ENCODE measurements at places on chromosomes 5 and 9.

GRCh38 chr5:137734331-137734730 lies 1.6 kb downstream of the KLHL3 start:
- DNase-seq = no peak

DNA sequence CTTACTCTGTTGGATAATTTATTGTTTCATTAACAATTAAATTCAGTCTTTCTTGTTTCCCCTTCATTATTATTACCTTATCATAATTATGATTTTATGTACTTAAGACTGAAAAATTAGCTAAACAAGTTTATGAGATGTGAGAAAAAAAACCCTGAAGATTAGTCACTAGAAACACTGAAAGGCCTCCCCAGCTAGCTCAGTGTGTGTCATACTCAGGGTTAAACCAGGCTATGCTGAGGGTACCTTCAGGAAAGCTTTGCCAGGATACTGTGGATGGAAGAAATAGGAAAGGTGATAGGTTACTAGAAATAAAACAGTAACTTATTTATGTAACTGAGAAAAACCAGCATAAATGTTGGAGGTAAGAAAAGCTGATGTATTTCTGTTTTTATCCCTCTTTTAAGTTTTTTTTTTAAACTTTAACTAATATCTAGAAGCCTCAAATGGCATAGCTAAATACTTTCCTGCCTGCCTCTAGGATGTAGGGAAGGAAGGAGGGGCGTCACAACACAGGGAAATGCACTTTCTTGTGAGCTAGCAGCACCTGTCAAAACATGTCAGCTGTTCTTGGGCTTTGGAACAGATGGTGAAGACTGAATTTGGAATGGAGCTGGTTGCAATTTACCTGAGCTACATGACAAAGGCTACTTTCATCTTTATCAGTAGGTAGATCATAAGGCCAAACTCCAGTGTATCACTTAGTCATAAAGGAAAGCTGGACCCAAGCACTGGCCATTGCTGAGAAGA lies 24.2 kb downstream of the NMRK1 start:
- DNase-seq = no peak

GRCh38 chr5:93570294-93571113 lies 10.5 kb downstream of the NR2F1-AS1 start:
- DNase-seq = no peak

- DNase-seq = no peak
Measured at GRCh38 chr5:13250464-13251291, 693.8 kb downstream of the DNAH5 start.
